ENCODE measurements at places on chromosomes 3 and 15.

- peak; percentile 30 for DNase-seq
These were observed 79.0 kb upstream of the DCLK3 start for GRCh38 chr3:36843065-36844051.

- no peak for DNase-seq
These were observed 42.3 kb downstream of the TM4SF18 start for GRCh38 chr3:149291178-149291577.

GRCh38 chr15:56052395-56053045, 59.1 kb upstream of the NEDD4 start:
- peak; percentile 61 for DNase-seq

DNA sequence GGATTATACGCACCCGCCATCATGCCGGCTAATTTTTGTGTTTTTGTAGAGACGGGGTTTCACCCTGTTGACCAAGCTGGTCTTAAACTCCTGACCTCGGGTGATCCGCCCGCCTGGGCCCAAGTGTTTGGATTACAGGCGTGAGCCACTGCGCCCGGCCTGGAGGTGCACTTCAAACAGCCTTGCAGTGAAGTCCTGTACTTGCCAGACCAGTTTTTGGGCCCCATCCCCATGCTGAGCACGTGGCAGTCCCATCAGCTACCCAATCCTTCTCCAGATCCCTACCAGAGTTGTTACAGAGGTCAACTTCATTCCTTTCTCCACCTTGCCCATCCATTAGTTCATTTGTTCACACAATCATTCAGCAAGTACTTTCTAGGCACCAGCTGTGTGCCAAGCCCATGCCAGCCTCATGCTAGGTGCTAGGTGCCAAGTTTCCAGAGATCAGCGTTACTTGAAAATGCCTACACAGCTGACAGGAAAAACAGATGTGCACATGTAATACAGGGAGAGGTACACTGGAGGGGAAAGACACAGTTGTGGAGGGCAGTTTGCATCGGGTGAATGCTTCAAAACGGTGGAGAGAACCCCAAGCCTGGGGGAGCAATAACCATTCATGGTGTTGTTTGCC, 2.2 kb downstream of the DNAH1 start:
- no peak for DNase-seq

GRCh38 chr3:98545940-98546339, 14.2 kb downstream of the GPR15 start:
- DNase-seq, result no peak

- no peak for DNase-seq
These were observed 74.3 kb downstream of the MYO1E start for GRCh38 chr15:59298225-59298853.

DNA sequence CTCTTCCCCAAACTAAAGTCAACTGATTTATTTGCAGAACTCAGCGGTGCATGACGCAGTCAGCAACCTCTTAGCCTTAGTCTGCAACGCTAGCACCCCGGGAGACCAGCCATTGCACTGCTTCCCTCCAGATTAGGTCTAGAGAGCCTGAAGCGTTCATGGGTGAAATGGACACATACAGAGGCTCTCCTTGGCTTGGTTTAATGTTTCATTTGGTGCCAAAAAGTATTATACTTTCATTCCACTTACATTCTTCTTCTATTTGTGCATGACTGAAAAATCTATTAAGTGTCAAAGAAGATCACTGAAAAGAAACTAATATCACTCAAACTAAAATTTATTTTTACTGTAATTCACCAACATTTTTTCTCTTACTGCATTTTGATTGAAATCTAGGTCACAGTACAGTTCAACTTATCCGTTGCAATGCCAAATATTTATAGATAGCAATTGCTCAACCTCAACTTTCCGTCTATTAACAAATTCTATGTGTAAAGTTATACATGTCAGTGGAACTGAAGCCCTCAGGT, 116.2 kb downstream of the ROBO1 start:
- DNase-seq, result no peak

DNA sequence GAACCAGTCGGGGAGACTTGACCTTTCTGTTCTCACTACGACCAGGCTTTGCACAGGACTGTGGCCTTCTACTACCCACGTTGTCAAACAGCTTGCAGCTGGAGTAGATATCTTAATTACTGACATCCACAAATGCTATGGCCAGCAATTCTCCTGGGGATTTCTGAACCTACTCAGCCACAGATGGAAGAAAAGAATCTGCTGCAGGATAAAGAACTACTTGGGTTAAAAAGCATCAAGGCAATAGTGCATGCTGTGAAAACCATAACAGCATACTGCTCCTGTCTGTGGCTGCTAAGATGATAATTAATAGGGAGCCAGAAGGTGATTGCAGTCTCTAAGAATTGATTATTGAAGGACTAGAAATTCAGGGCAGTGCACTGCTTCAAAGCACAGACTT, 859.2 kb upstream of the SEMA6D start:
- DNase-seq, result no peak

GRCh38 chr3:46488735-46489361, 8.9 kb upstream of the RTP3 start:
- peak; percentile 88 for DNase-seq

DNA sequence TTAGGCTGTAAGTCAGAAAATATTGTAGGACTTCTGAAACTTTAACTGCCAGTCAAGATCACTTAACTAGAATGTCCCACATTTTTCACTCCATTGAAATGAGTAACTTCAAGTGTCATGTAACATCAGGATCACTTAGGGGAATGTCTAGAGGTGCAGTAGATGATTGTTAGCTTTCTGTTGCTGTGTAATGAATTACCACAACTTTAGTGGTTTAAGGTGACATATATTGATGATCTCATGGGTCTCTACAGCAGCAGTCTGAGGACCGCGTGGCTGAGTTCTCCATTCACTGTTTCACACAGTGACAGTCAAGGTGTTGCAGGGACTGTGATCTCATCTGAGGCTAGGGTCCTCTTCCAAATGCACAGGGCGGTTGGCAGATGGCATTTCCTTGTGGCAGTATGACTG, 82.7 kb downstream of the SLC25A26 start:
- no peak for DNase-seq

DNA sequence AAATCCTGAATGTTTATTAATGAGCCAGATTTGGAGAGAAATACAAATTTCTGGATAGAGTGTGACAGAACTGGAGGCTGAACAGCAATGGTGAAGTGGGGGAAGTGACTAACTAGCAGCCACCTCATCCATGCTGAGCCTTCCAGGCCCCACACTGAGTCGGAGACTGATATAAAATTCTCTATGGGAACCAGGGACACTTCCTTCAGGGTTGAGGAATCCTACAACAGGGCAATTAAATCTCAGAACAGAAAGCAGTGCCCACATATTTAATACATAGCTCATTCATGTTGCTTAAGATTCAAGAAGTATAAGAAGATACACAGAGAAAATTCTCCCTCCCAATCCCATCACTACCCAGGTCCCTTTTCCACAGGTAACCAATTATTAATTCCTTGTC, 49.3 kb downstream of the HACD2 start:
- DNase-seq, result peak; percentile 56

- peak; percentile 52 for DNase-seq
These were observed at the start of gene RIOX2 for GRCh38 chr3:97971679-97972567. Gene RIOX2 (minus strand): TSS chr3:97972431. CDS start chr3:97967593, 4,838 bp downstream.

DNA sequence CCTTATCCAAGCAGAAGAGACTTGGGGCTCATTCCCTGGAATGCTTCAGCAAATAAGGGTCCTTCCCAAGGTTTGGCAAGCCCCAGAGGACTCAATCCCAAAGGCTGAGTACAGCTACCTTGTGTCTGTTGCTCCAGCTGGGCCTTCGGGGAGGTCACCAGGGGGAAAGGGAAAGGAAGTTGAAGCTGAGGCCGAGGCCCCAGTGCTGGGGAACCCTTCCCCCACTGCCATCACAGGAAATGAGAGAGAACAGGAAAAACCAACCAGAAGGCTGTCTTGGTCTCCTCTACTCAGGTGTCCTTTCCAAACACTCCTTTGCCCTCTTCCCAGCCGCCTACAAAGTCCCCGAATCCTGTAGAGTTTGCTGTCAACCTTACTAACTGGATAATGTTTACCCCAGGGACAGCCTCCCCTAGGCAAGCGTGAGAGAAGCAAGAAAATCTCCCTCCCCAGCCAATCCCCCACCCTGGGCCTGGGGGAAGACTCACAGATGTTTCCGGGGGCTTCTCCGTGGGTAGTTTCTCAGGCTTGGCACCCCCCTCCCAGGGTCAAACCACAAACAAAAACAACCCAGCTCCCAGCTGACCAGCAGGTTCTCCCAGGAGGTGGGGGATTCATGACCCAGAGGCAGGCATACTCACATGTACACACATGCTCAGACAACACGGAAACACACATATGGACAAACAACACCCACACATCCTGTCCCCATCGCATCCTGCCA, 5.5 kb downstream of the CSRNP1 start:
- peak; percentile 84 for DNase-seq

- DNase-seq, result no peak
These were observed 119.5 kb downstream of the TMEM108 start for GRCh38 chr3:133157716-133158115.

- no peak for DNase-seq
These were observed 65.8 kb downstream of the CADPS start for GRCh38 chr3:62809369-62809768.

DNA sequence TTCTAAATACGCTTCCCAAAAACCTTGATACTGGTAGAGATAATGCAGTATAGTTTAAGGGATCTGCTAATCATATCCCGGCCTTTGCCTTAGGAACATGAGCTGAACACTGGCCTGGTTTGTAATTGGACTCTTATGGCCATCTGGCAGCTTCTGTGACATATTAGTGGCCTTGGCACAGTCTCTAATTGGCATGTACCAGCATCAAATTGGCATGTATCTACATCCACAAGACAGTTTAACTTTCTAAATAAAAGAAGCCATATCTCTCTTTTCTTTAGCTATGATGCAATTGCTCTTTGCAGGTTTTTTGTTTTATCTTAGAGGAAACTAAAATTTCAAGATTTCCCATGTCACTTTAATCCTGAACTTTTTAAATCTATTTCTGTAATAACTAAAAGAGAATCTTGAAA, 44.6 kb upstream of the FILIP1L start:
- no peak for DNase-seq

DNA sequence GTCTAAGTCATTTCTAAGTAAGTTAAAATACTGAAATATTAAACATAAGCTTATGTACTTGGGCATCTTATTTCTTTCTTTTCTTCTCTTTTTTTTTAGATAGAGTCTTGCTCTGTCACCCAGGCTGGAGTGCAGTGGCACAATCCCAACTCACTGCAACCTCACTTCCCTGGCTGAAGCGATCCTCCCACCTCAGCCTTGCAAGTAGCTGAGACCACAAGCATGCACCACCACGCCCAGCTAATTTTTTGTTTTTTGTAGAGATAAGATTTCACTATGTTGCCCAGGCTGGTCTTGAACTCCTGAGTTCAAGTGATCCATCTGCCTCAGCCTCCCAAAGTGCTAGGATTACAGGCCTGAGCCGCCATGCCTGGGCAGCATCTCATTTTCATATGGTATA, 16.0 kb upstream of the ZNF710 start:
- no peak for DNase-seq

DNA sequence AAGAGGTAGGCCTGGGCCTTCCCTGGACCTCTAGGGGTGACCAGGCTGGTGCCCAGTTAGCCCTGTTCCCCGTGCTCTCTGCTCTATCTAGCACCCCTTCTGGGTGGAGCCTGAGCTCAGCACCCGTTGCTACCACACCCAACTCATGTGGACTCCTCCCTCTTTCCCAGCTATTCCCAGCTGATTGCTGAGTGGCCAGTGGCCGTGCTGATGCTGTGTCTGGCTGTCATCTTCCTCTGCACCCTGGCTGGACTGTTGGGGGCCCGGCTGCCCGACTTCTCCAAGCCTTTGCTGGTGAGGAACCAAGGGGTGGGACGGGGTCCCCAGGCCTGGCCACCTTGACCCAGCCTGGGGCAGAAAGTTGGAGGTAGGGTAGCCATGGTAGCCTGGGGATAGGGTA, 6.2 kb downstream of the DISP2 start:
- DNase-seq, result no peak

GRCh38 chr3:64445109-64445943, 220.1 kb upstream of the PRICKLE2 start:
- DNase-seq, result no peak

GRCh38 chr3:42070089-42070488, 21.1 kb upstream of the TRAK1 start:
- DNase-seq, result no peak

GRCh38 chr3:185717121-185717520, 107.7 kb downstream of the IGF2BP2 start:
- no peak for DNase-seq

- no peak for DNase-seq
These were observed 45.3 kb downstream of the TRPM7 start for GRCh38 chr15:50641318-50641717.

- no peak for DNase-seq
These were observed 550.4 kb upstream of the ARPP21 start for GRCh38 chr3:35088943-35089342.

GRCh38 chr3:193096076-193096475, 144.9 kb upstream of the PLAAT1 start:
- DNase-seq, result no peak

DNA sequence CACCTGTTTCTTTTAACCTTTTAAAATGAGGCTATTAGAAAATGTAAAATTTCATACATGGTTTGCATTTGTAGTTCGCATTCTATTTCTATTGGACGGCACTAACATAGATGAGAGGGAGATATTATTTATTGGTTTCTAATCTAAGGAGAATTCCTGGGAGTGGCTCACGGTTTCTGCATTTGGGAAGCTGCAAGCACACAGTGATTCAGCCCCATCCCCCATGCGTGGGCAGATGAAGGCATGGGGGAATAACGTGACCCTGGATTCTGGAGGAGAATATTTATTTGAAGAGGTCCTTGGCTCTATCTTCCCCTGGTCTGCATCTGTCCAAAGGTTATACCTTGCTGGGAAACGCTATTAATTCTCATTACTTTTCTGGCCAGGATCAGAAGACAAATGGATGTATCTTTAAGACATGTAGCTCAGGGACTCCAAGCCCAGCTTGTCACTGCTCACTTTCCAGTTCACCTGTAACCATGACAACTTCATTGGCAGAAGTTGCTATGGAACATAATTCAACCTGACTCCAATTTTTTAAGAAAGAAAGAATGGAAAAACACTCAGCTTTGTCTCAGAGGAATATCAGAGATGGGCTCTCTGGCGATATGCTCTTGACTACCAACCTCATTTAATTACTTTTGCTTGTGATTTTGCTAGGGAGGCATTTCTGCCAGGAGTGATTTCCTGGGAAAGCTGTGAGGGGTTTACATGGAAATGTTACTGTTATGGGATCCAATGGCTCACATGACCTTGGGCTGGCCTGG, 27.2 kb upstream of the POMGNT2 start:
- DNase-seq, result no peak
